ENCODE measurements at places on chromosomes 16 and 17.
A peak's percentile ranks its signal among the peaks of the same experiment; 100 is the strongest.

DNA sequence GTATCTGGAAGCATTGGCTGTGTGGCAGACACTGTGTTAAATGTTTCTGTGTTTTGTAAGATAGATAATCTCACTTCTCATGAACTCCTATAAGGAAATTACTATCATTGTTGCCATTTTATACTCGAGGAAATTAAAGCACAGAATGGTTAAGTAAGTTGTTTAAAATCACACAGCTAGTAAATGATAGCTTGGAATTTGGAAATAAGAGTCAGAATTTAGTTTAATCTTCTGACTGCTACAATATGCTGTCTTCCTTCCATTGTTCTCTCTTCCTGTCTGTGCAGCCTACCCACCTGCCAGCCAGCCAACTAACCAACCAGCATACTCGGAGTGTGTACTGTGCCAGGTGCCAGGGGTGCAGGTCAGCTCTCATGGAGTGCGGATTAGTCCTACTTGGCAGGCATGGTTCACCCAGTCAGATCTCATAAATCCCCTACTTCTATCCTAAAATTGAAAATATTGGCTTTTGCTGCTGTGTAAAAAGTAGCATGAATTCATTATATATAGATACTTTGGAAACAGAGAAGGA is 79.9 kb upstream of the LGALS9 start:
- DNase-seq: no peak

DNA sequence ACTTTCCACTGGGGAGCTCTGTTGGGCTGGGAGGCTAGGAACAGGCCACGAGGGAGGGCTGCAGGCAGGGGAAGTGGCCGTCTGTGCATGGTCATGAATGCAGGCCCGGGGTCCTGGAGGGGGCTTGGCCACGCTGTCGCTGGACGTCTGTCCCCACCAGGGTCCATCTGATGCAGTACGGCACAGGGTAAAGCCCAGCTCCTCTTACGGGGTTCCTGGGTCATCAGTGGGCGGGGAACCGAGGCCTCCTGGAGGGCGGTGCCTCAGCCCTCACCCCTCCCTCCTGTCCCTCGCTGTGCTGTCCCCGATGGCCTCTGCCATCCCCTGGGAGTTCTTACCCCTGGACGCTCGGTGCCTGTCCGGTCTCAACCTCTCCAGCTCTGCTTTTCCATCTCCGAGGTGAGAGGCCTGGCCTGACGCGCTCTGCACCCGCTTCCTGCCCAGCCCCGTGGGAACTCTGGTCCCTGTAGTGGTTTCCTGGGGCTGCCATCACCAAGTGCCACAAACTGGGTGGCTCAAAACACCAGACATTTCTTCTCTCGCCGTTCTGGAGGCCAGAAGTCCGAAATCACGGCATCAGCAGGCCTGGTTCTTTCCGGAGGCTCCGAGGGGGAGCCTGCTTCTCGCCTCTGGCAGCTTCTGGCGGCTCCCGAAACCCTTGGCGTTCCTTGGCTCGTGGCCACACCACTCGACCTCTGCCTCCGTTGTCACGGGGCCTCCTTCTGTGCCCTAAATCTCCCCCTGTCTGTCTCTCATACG is 182.8 kb downstream of the SEC14L1 start:
- DNase-seq: no peak

DNA sequence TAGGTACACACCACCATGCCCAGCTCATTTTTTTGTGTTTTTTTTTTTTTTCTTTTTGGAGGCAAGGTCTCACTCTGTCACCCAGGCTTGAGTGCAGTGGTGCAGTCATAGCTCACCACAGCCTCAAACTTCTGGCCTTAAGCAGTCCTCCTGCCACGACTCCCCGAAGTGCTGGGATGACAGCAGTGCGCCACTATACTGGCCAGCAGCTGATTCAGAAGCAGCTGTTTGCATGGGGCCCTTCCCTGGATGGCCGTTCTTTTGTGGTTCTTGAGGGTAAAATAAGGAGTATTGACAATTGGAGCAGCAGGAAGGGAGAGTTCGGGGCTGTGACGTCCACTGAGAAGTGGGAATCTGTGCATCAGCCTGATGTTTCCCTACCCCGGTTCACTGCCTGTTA is 41.6 kb downstream of the KIAA0513 start:
- no peak for DNase-seq

DNA sequence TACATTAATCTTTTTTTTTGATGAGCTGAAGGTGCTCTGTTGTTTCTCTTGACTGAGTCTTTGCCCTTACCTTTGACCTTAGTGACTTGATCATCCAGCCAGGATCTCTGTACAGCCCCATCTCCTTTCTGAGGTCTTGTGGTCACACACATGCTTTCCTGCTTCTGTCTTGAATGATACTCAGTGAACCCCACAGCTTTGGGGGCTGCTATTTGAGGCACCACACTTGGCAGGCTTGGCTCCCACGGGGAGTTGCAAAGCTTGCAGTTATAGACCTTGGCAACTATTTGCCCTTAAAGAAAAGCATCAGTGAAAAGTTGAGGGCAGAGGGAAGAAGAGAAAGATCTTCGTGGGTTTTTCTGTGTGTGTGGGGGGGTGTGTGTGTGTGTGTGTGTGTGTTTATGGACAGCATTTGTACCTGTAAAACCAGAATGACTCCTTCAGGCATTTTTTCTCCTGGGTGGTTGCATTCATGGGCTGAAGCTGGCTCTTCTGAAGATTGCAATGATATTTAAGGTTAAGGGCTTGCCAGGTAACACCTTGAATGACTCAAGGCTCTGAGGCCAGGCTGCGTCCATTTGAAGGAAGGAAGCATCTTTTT is 101.6 kb downstream of the MSI2 start:
- DNase-seq: no peak

DNA sequence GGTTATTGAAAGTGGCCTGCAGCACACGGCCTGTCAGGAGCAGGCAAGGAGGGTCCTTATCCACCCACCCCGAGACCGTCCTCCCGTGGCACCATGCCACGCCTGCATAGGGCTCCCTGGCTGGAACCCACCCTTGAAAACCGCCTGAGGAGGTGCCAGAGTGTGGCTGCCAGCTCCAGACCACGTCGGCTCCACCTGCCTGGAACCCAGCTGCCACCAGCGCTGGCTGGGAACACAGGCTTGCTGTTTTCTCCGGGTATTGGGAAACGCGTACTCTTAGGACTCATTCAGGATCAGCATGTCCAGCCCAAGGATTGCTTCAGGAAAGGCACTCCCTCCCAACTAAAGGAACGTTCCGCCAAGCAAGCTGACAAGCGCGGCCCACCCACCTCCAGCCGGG is 6.7 kb downstream of the ARL16 start:
- DNase-seq: no peak

GRCh38 chr17:44912763-44913544 is 2.3 kb downstream of the GFAP start:
- no peak for DNase-seq

GRCh38 chr17:8572764-8573163 is 57.8 kb downstream of the MYH10 start:
- DNase-seq: no peak

- DNase-seq: no peak
Measured at GRCh38 chr17:17983376-17983775, 10.7 kb downstream of the DRC3 start.

DNA sequence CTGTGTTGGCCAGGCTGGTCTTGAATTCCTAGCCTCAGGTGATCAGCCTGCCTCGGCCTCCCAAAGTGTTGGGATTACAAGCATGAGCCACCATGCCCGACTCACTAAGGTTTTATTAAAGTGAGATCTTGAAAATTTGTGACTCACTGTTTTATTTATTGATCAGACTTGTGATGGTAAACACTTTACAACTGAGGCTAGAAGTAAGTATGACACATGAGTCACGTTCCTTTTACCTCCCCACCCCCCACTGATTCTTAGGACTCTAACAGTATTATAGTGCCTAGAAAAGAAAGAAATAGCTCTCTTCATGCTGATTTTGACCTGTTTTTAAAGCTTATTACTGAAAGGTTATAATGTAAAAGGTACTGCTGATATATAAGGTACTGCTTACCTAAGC is 160.6 kb downstream of the TANC2 start:
- no peak for DNase-seq

- no peak for DNase-seq
Measured at GRCh38 chr17:73343168-73343634, 31.4 kb upstream of the CDC42EP4 start.

DNA sequence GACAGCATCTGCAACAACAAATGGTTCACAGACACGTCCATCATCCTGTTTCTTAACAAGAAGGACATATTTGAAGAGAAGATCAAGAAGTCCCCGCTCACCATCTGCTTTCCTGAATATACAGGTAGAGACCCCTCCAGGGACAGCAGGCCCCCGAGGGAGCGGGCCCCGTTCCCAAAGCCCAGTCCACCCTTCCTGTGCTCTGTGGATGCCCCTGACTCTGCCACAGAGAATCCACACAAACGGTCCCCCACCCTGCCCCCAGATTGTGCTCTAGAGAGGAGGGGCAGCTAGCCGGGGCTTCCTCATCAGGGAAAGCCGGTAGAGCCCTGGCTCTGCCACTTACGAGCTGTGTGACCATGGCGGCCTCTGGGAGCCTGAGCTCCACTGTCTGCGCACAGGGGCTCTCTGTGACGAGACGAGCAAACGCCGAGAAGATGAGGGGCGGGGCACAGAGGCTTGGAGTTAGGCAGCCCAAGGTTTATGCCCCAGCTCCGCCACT is 84.4 kb downstream of the AMFR start:
- no peak for DNase-seq

DNA sequence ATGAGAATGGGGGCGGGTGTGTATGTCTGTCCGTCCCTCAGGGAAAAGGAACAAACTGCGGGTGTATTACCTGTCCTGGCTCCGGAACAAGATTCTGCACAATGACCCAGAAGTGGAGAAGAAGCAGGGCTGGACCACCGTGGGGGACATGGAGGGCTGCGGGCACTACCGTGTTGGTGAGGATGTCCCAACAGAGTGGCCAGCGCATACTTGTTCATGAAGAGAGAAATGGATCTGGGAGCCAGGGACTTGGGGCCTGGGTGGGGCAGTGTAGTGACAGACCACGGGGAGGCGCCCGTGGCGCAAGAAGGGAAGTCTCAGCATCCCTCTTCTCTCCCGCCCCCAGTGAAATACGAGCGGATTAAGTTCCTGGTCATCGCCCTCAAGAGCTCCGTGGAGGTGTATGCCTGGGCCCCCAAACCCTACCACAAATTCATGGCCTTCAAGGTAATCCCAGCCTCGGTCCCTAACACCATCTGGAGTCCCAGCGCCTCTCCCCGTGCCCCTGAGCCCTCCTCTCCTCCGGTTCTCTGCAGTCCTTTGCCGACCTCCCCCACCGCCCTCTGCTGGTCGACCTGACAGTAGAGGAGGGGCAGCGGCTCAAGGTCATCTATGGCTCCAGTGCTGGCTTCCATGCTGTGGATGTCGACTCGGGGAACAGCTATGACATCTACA is 3.5 kb upstream of the C17orf107 start:
- DNase-seq: no peak

- no peak for DNase-seq
Measured at GRCh38 chr16:67246756-67247191, 507 bp downstream of the FHOD1 start.

DNA sequence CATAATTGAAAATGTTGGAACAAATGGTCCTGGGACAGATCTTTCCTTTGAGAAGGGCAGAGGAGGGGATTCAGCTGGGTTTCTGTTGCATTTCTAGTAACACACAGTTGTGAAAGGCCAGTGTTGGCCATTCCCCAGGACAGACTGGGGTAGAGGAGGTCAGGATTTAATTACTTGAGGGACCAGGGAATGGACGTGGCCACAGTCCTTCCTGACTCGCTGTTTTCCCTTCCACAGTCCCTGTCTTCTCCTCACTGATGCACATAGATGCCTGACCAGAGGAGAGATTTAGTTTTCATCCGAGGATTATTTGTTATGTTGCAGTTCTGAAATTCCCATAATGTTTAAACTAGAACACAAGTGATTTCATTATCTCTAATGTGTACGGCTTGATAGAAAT is 25.2 kb upstream of the HEATR6 start:
- no peak for DNase-seq

DNA sequence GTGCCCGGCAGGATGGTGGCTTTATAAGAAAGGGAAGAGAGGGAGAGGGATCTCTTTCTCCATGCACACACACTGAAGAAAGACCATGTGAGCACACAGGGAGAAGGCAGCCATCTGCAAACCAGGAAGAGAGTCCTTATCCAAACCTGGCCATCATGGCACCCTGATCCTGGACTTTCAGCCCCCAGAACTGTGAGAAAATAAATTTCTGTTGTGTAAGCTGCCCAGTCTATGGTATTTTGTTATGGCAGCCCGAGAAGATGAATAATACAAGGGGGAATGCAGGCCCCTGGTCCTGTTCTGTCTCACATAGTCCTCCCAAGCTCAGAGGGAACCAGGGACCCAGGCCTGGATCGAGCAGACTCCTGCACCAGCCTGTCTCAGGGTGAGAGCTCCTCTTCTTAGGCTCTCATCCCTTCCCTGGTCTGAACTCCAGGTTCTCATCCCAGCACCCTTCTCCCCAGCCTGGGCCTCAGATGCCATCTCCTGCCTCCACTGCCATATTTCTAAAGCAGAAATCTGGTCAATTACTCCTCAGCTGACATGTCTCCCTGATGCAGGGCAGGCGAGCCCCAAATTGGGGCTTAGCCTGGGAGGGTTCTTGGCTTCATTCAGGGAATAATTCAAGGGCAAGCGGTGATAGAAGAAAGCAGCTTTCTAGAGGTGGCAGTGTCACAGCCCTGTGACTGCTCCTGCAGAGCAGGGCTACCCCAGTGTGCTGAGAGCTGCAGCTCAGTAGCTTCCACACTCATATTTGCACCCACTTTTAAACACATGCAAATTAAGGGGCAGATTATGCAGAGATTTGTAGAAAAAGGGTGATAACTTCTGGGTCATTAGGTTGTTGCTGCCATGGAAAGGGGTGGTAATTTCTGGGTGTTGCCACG is 28.8 kb downstream of the IGFBP4 start:
- DNase-seq: no peak

DNA sequence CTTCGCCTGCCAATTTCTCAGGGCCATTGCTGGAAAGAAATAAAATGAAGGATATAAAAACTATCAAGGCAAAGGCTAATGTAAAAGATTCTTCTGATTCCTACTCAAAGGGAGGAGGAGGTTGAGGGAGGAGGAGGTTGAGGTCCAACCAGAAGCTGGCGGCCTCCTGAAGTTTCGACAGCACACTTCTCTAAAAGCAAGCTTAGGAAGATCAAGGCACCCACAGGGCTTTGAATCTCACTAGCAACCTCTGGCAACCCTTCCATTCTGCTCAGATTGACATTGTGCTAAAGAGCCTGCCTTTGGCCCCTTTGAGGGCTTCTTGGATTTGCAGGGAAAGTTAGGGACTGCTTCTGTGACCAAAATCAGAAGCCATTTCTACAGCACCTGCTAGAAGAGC is 81.5 kb upstream of the TNRC6C start:
- no peak for DNase-seq

GRCh38 chr16:3157229-3158025 is 22.6 kb downstream of the ZNF213 start:
- DNase-seq: peak; percentile 57

GRCh38 chr17:1649844-1650501 is at the start of gene RILP:
RILP (minus strand) TSS chr17:1649866; CDS start chr17:1649804, 62 bp downstream.
- DNase-seq: peak; percentile 44

- no peak for DNase-seq
Measured at GRCh38 chr16:86718118-86718517, 139.8 kb downstream of the FOXL1 start.

GRCh38 chr16:84178892-84179611 is 7.8 kb downstream of the TAF1C start:
- no peak for DNase-seq

GRCh38 chr17:16516594-16517051 is 24.6 kb upstream of the LRRC75A start:
- no peak for DNase-seq

- no peak for DNase-seq
Measured at GRCh38 chr16:55562936-55563335, 3.5 kb upstream of the CAPNS2 start.

All from bone marrow (tissue), 2 donors.